MV-4-11 (cell line): ENCODE measurements at places on chromosomes 5 and 9.

DNA sequence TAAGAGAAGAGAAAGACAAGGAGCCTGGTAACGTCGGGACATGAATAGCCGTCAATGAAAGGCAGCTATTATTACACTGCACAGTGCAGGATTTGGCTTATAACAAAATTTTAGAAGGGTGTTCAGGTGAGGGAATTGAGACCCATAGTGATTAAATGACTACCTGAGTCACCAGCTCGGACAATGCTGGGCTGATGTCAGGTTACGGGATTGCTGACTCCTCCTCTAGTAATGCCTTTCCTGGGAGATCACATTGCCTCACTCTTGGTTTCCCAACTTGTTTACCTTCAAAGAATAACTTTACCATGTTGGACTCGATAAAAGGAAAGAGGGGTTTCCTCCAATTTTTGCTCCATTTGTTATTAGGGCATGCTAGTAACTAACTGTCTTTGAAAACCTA, 132.6 kb downstream of the GHR start:
- DNase-seq, result no peak

DNA sequence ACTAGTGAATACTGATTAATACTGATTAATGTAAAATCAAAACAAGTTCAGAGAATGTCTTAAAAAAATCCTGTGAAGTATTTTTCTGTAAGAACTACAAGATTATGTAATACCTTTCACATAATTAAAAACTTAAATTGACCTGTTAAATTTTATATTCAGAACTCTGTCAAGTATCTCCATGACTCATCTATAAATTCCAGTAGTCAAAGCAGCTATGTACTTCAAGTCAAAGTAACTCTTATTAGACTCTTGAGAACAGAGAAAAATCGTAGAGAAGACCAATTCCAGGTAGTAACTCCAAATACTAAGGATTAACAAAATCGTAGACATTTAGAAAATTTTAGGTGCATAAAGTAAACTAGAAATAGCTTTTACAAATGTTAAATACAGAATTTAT, 77.1 kb downstream of the HOMER1 start:
- no peak for DNase-seq

GRCh38 chr5:53031695-53032096, 42.5 kb downstream of the ITGA2 start:
- peak; percentile 41 for DNase-seq

GRCh38 chr5:74054641-74055421, 428.8 kb downstream of the ARHGEF28 start:
- DNase-seq, result no peak
